ENCODE measurements at places on chromosomes 13 and 19. TPM values are rescaled to one million over a fixed set of nuclear protein-coding genes. Genes with fewer than 3 reads are reported as not detected.

DIRAS1 gene
- total RNA-seq = 10.6 TPM

KDELR1 gene
- total RNA-seq = 351 TPM

ZNF600 gene
- total RNA-seq = 2.8 TPM

MAST1 gene
- total RNA-seq = not detected

ZNF177 gene
- 0.51 TPM for total RNA-seq
